ENCODE measurements at places on chromosomes 2 and 18.
A peak's percentile ranks its signal among the peaks of the same experiment; 100 is the strongest.

- no peak for DNase-seq
These were observed 175.4 kb downstream of the SMAD2 start for GRCh38 chr18:47755102-47755456.

- no peak for DNase-seq
These were observed 45.3 kb downstream of the FBLN7 start for GRCh38 chr2:112183327-112184025.

DNA sequence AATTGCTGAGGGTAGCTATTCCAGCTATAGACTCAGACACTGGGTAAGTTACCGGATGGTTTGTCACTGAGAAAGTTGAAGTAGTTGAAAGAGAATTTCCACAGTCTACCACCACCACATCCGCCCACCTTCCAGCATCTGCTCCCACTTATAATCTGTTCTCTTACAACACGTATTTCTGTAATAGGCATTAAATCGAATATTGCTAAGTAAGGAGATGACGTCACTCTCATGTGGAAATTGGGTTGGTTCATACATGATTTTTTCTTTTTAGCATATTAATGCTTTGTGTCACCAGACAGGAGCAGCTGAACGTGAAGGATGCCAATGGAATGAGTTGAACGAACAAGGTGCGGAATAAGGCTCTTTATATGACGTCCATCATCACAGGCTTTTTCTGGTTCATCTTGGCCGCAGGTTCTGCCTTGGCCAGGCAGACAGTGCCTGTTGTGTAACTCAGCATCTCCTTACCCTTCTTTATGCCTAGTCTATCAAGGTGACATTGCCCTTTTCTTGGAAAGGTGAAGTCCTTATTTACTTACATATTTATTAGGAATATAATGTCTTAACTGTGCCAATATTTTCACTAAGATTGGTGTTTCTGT is 45.9 kb downstream of the THUMPD2 start:
- peak; percentile 27 for DNase-seq

DNA sequence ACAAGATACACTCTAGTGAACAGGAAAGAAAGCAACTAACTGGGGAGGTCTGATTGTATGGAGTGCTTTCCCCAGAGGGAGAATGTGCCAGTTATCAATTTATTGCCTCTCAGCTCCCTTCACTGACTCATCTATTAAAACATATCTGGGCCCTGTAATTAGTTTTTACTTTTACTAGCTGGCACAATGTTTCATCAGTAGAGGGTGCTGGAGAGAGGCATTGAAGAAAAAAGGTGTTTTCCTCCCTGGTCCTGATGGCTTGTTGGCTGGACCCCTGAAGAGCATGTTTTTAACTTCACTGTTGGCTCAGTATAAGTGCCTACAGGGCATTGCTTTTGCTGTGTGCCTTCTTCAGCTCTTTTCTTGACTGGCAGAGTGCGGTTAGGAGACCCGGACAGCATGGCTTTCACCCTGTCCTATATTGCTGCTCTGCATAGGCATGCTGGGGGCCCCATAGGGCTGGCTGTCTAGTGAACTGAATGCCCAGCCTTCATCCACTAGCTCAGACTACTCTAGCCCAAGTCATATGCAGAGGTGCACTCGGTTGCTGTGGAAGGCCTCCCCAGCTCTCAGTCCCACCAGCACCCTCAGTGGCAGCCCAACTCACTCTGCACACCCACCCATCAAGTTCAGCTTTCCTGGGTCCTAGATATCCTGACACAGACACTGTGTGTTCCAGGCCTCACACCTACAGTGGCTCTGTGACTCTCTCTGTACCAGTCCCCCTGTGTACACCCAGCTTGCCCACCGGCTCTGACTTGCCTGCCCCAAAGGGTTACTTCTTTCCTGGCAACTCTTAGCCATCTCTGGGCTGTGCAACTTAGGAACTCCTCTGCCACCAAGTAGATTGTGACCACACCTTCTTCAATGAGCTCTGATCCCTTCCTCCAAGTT is 62.3 kb upstream of the ACYP2 start:
- DNase-seq, result peak; percentile 49

- no peak for DNase-seq
These were observed 20.2 kb upstream of the SLC35F6 start for GRCh38 chr2:26743852-26744251.

DNA sequence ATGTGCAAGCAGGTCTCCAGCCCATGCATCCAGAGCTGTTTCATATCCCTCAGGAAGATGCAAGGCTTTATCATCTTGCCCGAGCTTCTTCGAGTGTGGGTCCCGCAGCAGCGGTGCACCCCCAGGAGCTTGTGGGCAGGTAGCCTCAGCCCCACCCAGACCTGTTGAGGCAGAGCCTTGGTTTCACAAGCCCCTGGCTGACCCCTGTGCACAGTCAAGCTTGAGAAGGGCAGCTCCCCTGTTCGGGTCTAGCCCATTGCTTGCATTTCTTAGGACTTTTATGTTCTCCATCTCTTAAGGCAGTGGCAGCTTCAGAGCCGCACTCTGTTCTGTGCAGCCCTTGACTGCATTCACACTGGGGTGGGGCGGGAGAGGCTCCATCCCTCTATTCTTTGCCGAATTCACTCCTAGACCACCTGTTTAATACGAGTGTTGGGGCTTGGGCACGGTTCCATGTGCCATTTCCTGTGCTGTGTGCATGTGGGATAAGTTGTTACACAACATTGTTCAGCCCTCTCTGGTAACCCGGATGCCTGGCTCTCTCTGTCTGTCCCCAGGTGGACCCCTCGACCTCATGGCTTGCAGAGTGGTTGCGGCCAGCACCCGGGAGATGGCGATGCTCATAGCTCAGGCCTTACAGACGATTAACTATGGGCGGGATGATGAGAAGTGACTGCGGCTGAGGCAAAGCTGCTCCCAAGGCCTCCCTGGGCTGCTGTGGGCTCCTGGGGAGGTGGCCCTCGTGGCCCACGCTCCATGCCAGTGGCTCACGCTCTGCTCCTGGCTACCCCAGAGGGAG is 48.7 kb downstream of the IMPA2 start:
- no peak for DNase-seq

DNA sequence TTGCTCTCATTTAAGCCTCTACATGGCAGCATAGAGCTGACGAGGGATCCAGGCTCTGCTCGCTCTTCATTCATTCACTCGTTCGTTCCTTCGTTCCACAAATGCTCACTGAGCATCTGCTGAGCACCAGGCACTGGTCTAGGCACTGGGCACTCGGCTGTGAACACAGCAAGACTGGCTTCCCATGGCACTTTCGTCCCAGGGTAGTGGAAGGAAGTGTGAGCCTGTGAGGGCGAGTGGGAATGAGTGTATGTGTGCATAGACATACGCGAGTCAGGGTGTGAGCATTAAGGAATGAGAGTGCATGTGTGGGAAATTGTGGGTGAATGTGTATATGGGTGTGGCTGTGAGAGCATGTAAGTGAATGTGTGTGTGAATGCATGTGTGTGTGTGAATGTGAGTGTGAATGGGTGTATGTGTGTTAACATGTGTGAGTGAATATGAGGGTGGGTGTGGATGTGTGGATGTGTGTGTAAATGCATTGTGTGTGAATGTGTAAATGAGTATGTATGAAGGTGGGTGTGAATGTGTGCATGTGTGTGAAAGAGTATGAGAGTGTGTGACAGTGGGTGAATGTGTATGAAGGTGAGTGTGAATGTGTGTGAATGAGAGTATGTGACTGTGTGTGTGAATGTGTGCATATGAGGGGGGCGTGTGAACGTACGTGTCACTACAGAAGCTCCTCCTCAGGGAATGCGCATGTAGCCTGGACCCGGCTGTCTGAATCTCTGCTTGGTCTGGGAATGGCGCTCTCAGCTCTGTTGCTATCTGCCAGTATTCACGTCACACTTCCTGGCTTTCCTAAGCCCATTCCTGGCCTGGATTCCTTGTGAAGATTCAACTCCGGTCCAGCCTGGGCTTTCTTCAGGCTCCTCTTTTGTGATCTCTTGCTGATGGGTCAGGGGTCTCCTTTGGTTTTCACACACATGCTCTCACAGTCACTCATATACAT is 28.8 kb downstream of the SNORC start:
- DNase-seq, result no peak

DNA sequence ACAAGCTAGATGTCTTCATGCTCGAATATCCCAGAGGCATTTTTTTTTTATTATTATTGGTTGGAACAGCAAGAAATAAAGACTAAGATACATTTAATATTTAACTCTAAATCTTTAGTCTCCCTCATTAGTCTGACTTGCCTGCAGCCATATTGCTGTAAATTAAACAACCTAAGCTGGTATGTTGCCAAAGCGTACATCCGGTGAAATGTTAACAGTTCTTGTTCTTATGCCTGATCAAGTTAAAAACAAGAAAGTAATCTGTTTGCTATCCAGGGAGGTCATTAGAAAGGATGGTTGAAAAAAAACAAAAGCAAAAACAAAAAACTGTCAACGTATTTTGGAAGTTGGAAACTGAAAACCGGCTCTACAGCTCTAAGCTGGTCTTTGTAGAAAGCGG is 125.9 kb upstream of the NABP1 start:
- no peak for DNase-seq

GRCh38 chr18:48887294-48887904 is 63.4 kb downstream of the SMAD7 start:
- DNase-seq, result no peak

DNA sequence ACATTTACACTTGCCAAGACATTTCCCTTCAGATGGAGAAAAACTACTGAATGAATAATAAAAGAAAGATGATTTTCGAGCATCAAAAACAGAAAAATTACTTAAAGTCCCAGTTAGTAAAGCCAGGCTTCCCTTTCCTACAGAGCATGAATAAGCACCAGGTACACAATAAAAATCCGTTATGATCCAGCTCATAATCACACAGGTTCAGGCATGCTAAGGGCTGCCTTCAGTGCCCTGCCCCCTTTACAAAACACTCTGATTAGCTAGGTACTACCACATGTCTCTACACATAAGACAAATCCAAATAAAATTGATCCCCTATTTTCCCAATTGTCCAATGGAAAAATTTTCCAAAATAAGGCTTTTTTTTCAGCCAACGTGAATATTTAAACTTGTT is 413.2 kb upstream of the LRATD1 start:
- no peak for DNase-seq

Data from A673 (cell line).